ENCODE measurements at places on chromosomes 6 and 20. TPM values are rescaled to one million over a fixed set of nuclear protein-coding genes. Genes with fewer than 3 reads are reported as not detected.

GNAS-AS1 gene
- 0.32 TPM for polyA plus RNA-seq

KIAA1755 gene
- polyA plus RNA-seq, result 5.8 TPM

CTCFL gene
- not detected for polyA plus RNA-seq

PRSS16 gene
- 0.36 TPM for polyA plus RNA-seq

TRAPPC3L gene
- polyA plus RNA-seq, result 0.18 TPM

TOMM34 gene
- polyA plus RNA-seq, result 11.1 TPM

RPP40 gene
- polyA plus RNA-seq, result 6.0 TPM

MEP1A gene
- polyA plus RNA-seq, result not detected

C20orf141 gene
- not detected for polyA plus RNA-seq

DNA sequence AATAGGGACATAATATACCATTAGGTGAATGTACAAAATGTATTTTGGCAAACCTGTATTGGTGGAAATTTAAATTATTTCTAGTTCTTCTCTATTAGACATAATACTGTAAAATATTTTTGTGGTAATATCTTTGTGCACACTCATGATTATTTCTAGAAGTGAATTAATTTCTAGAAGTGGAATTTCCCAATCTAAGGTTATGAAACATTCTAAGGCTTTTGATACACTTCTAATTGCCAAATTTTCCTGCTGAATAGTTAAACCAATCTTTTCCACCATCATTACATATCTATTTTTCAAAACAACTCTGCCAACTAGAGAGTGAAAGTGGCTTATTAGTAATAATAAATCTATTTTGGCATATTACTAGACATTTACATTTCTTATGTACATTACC is 1.8 kb upstream of the CCND3 start:
- DNase-seq, result no peak

- no peak for DNase-seq
Measured at GRCh38 chr6:137625808-137626207, 131.6 kb upstream of the OLIG3 start.

DNA sequence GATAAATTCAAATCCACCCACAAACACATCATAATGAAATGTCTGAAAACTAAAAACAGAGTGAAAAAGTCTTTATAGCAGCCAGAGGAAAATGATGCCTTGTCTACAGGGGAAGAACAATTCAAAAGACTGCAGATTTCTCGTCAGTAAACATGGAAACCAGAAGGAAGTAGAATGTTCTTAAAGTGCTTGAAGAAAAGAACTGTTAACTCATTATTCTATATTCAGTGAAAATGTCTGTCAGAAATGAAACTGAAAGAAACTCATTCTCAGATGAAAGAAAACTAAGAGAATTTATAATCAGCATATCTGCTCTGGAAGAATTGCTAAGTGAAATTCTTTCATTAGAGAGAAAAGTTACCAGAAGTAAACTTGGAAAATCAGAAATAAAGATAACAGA is 416.1 kb downstream of the TBC1D32 start:
- DNase-seq, result no peak

DNA sequence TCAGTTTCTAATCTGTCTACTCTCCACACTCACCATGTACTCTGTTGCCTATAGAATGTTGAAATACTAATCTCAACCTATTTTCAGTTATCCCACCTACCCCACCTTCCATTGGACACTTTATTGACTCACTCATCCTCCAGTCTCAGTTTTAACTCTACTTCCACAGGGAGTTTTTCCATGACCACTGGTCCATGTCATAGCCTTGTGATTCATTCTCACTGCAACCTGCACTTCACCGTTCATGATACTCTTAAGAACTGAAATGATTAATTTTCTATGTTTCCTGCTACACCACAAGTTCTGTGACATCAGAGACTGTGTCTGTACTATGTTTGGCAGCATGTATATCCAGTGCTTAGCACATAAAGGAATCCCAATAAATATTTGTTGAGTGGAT is 122.8 kb upstream of the HSF2 start:
- no peak for DNase-seq

GRCh38 chr6:113691260-113691656 is 165.9 kb upstream of the MARCKS start:
- no peak for DNase-seq

DNA sequence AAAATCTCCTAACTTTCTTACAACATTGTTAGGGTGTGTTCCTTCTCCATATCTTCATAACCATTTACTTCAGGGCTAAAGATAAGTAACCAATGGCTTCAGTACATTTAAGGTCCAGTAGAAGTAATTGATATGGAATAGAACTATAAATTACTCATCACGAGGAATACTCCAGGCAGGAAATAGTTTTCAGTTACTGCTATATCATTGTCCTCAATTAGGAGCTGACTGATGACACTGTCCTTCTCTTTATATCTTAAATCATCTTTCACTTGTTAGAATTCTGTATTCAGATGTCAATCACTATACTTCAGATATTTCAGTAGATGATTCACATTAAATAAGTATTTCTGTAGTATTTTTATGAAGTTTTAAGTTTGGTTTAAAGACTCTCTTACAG is 88.4 kb downstream of the COL19A1 start:
- no peak for DNase-seq

DNA sequence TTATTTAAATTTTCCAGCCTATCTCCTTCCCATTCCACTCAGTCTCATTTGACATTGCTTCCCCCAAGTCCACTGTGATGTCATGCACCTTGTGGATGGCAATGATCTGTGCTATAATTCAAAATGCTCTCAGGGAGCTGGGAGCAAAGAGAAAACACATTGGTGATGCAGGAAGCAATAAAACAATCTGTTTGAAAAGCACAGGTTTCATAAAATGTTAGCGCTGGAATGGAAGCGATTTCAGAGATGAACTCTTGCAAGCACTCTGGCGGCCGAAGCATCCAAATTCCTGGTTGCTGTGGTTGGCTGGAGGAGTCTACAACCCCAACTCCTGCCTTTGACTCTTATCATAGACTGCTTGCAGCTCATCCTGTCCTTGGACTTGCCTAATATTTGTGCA is 167.0 kb downstream of the GMPR start:
- no peak for DNase-seq

DNA sequence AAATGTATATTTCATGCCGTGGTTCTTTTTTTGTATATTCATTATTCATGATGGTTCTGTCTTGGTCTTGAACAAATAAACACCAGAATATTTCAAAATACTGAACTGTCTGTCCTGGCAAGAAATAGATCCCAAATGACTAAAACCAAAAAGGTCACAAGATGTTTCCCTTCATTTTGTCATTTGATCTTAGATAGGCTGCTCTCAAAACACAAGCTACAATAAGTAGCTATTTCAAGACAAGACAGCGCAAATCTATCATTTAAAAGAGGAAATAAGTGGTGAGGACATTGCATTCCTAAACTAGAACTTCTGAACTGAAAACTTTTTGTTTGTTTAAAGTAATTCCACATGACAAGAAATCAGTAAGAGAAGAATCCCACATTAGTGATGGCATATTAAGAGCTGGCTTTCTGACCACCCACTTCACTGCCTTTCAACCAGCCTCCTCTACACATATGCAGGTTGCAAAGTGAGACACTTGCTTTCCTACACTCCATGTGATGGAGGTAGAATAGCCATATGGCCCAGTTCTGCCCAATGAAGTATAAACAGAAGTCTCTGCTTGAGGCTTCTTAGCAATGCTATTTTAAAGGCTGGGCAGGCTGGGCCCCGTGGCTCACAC is 54.4 kb upstream of the CCDC28A start:
- DNase-seq, result no peak

GRCh38 chr20:45835329-45835765 is 1.7 kb downstream of the SNX21 start:
- no peak for DNase-seq

DNA sequence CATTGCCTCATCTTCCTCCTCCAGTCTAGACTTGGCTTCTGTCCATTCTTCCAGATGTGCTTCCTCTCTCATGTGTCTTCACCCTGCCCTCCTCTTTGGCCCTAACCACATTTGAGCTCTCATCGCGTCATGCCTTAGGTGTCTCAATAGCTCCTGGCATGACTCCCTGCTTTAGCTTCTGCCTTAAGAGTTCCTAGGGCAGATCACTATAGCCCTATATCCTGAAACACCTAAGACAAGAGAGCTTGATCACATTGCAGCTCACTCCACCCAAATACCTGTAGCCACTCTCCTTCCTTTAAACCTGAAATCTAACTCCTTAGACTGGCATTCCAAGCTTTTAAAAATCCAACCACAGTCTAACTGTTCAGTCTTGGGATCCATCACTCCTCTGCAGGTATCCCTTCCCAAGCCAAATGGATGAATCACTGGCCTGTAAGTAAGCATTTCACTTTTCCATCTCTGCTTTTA is 69.0 kb upstream of the STXBP5 start:
- DNase-seq, result no peak

- DNase-seq, result peak; percentile 72
Measured at GRCh38 chr20:17960927-17961586, 7.5 kb downstream of the SNX5 start.

GRCh38 chr6:33692760-33693158 is 18.7 kb downstream of the UQCC2 start:
- peak; percentile 71 for DNase-seq

DNA sequence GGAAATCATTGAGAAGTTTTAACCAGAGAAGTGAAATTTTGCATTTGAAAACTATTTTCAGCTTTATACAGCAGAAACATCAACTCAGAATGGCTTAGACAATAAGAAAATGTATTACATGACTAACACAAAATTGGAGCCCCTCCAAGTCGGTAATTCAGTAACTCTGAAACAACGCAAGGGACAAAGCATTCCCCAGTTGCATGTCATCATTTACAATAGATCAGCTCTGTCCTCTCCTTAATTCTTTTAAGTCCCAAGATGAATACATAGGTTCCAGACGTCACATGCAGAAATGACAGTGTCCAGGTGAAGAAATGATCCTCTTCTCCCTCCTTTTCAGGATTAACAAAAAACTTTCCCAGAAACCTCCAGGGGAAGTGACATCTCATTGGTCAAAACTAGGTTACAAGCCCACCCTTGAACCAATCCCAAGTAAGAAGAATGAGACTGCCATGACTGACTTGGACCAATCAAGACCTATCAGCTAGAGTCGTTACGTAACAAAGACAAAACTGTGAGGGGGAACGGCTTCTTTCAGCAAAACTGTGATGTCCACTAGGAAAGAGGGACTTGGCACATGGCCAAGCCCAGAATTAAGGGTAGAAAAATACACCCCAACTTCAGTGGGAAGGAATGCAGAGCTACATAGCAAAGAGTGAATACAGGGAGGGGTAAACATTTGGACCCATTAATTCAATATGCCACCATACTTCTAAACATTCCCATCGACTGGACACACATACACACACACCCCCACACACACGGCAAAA is 149.8 kb upstream of the PRND start:
- no peak for DNase-seq

DNA sequence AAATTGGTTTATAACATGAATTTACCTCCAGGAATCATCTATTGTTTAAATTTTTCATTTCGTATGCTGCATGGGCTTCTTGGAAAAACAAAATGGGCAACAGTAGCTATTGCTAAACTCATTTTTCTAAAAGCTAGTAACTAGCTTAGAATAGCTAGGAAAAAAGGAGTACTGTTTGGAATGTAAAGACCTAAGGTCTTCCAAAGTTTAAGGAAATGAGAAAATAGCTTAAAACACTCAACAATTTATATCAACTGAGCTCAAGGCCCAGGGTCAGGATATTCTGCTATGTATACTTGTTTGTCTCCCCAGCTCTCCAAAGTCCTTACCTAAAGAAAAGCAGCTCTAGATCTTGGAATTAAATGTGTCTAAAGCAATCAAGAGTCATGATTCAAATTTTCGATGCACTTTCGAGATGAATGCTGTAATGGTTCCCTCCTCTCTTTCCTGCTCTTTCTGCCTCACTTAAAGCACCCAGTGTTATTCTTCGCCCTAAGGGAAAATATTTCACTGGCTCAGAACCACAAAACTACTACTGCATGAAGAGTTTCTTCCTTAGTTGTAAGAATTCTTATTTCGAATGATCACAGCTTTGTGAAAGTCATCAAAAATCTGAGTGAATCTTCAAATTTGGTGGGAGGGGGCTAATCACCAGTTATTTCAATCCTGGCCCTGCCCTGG is 41.6 kb downstream of the LYRM4 start:
- DNase-seq, result no peak

DNA sequence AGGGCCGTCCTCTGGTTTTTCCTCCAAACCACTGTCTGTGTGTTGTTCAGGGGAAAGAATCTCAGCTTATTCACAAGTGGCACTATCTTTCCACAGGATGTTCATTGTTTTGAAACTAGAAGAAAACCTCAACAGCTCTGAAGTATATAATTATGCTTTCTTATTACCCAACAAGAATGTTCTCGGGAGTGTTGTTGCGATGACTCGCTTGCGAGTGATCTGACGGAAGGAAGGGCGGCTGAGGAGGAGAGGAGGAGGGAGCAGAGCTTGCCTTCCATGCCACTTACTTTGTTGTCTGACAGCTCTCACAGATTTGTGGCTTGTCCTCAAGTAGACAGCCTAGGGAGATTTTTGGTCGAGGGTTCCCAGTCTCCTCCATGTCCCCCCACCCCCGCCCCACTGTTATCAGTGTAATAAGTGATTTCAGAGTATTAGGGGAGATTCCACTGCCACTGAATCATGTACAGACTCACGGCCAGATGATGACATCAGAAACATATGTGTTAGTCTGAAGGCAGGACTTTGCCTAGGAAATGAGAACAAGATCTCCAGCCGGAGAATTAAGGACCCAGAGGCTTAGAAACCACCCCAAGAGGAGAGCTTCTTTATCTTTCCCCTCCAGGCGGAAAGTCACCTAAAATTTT is 80.7 kb upstream of the CCN6 start:
- DNase-seq, result peak; percentile 56

GRCh38 chr6:40042232-40042631 is 108.0 kb upstream of the MOCS1 start:
- no peak for DNase-seq

DNA sequence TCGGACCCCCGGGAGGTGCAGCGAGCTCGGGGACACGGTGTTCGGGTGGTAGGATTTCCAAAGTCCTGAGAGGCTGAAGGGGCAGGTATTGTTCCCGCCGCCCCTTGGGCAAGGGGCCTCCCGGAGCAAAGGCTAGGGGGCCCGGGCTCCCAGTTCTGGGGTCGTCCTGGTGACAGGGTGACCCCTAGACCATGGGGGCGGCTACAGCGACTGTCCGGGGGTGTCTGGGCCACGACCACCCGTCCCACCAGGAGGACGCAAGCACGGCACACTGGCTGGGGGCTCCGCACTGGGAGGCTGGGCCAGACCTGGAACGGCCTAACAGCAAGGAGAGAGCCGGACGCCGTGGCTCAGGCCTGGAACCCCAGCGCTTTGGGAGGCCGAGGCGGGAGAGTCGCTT is 55.6 kb downstream of the PRR18 start:
- no peak for DNase-seq

- DNase-seq, result no peak
Measured at GRCh38 chr6:137025786-137026730, 18.7 kb downstream of the IL20RA start.
